Right forelimb (tissue), 1 donor: ENCODE measurements at places on chromosomes 3 and 15.
A peak's percentile ranks its signal among the peaks of the same experiment; 100 is the strongest.

- no peak for DNase-seq
Observed at GRCh38 chr15:78434134-78434533, 3.9 kb upstream of the IREB2 start.

DNA sequence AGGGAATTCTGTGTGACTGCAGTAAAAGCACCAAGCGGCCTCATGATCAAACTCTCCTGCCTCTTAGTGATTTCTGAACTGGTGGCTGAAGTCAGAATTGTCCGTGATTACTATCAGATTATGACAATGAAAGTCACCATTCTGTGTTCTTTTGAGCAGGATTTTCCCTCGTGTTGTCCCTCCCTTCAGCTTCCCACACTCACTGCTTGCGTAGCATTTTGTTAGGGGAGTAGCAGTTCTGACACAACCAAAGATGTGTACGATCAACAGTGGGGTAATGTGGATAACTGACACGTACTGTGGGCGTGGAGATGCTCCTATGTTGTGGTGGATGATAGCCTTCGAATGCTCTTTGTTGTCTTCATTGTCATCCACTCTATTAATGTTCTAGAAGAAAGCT lies 67.8 kb upstream of the ICE2 start:
- no peak for DNase-seq

DNA sequence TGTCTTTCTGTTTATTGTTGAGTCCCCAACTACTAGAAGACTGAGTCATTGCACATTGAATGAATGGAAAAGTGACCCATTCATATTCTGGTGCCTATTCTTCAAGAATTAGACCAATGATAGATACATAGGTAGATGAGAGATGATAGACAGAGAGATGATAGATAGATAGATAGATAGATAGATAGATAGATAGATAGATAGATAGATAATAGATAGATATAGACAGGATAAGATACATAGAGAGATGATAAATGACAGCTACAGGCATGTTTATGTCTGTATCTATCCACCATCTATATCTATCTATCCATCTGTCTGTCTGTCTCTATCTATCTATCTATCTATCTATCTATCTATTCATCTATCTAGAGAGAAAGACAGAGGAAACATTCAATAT lies 170.3 kb upstream of the ARRDC4 start:
- no peak for DNase-seq

DNA sequence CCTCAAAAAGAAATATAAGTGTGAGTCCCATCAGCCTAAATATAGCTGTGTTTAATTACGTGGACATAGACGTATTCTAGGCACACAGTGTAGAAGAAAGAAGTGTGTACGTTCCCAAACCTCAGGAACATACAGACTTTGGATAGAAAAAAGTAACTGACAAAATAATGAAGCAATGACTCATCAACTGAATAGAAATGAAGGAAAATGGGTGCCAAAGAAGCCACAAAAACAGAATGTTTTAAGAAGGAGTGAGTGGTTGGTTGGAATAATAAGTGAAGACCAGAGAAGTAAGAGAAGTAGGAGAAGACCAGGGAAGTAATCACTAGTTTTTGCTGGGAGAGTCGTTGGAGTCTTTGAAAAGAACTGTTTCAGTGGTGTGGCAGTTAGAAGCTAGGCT lies 518.1 kb downstream of the ROBO1 start:
- no peak for DNase-seq

- DNase-seq: no peak
Observed at GRCh38 chr15:28930476-28931291, 44.9 kb downstream of the APBA2 start.

- no peak for DNase-seq
Observed at GRCh38 chr3:86934851-86935250, 56.1 kb downstream of the VGLL3 start.

DNA sequence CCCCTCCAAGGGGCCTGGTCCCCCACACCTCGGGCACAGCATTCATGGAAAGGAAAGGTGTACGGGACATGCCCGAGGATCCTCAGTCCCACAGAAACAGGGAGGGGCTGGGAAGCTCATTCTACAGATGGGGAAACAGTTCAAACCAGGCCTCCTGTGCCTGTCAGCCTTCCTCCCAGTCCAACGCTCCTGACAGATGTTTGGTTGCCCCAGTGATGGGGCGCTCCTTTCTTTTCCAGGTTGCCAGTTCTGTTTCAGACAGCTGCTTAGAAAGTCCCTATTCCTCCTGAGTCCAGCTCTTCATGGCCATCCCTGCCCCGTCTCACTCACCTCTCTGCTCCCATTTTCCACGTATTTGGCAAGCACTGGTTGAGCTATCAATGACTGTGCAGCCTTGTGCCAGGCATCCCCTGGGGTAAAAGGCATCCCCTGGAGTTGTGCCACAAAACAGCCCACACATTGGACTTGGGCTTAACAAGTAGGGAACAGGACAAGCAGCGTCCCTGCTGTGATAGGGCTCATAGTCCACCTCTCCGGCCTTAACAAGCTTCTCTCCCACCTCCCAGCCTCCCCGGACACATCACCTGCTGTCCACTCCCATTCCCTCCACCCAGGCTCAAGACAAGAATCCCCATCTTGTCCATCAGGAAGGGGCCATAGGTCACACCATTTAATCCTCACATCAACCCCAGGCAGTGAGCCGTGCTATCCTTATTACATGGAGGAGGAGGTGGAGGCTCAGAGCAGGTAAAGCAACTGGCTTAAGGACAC lies 6.6 kb downstream of the OXTR start:
- peak; percentile 31 for DNase-seq

- no peak for DNase-seq
Observed at GRCh38 chr15:92541291-92542200, 114.0 kb downstream of the FAM174B start.

DNA sequence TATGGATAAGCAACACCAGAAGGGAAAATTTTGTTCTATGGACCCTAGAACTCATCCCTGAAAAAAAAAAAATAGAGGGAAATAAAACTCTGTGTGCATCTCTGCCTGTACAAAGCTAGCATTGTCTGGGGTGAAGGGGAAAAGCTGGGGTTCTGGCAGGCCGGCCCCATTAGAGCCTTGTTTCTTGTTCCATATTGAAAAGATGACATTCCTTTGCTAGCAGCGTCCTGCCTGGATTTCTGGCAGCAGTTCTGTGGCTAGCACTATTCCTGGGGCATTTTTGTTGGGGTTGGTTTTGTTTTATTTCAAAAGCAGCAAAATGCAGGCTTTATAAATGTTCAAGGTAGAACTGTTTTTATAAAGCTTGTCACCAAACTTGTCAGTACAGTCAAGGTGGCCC lies 45.2 kb downstream of the RARB start:
- no peak for DNase-seq

GRCh38 chr15:84947947-84948830 lies 33.5 kb upstream of the PDE8A start:
- DNase-seq: no peak

GRCh38 chr15:40029979-40030893 lies 8.7 kb downstream of the SRP14 start:
- DNase-seq: no peak
